ENCODE measurements at places on chromosomes 5 and 9. TPM values are rescaled to one million over a fixed set of nuclear protein-coding genes. Genes with fewer than 3 reads are reported as not detected.

PLAC8L1 gene
- total RNA-seq: 2.6 TPM

DNA sequence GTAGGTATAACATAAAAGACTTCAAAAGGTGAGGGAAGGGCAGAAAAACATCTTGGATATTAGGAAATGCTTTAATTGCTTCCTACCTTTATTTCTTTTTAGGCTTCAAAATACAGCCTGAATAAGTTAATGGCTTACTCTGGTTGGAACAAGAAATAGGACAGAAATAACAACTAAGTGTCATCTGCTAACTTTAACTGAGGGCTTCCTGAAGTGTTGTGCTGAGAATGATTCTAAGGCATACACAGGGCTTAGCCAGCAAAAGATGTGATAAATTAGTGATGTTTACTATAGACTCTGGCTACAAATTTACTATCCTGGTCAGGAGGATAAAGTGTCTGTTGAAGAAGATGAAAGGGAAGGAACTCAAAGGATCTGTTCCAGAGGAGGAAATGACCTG lies 34.2 kb downstream of the ABHD17B start:
- no peak for DNase-seq

DNA sequence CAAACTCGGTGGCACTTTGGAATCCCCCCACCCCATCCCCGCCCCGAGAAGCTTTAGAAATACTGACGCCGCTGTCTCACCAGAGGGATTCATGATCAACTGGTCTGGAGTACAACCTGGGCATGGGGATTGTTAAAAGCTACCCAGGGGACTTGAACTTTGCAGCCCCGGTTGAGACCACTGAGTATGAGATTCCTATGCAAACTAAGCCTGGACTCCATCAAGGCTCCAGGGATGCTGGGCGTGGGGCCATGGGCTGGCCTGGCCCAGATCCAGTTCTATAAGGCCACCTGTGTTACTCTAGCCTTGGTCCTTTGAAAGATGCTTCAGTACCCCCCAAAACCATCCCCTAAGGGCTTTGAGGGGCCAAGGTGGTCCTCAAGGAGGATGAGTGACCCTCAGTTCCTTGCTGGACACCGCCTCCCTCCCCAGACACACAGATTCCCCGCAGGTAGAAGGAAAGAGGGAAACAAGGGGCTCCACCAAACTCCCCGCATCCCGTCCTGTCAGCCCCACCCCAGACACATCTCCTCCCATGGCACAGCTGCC lies 68.5 kb downstream of the MRPL36 start:
- DNase-seq: no peak

DNA sequence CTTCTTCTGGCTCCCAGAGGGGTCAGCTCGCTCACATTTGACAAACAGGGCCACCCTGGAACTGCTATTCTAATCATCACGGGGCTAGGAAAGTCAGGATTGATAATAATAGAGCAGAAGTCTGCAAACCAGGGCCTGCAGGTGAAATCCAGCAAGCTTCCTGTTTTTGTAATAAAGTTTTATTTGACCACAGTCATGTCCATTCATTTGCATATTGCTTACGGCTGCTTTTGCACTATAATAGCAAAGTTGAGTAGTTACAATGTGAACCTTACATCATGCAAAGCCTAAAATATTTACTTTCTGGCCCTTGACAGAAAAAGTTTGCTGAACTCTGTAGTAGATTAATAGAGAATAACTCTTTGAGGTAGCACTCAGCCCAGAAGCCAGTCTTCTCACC lies 63.2 kb upstream of the CTXN3 start:
- DNase-seq: no peak

CCL27 gene
- total RNA-seq: 1.0 TPM
